ENCODE measurements at places on chromosomes 7 and 10. TPM values are rescaled to one million over a fixed set of nuclear protein-coding genes. Genes with fewer than 3 reads are reported as not detected.

GRCh38 chr7:114821030-114821900 is 100.6 kb upstream of the MDFIC start:
- no peak for DNase-seq

DNA sequence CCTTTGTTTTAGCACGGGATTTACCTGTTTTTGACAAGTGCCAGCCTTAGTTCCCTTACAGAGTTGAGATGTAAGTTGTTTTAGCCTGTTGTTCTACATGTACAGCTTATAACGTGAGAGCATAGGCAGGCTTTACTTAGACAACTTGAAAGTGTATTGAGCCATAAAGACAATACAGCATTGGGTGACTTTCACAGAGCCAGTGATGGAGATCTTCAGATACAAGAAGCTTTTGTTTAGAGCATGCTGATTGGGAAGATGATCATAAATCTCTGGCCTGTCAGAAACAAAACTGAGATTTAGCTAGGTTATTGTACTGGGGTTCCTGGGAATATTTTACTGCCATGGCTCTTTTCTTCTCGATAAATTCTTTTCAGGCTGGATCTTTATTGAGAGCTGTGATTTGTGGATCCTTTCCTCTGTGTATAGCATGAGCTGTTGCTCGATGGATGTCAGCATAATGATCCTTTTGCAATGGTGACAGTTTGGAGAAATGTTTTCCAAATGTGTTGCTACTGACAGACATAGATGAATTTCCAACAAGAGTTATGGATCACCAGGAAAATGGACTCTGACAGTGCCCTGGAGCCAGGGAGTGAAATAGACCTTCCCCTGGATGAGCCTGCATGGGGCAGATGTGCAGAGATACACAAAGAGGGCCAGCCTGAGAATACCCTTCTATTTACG is 30.2 kb downstream of the LHFPL3 start:
- no peak for DNase-seq

- DNase-seq = no peak
Measured at GRCh38 chr10:69646185-69647060, 16.4 kb downstream of the FAM241B start.

DNA sequence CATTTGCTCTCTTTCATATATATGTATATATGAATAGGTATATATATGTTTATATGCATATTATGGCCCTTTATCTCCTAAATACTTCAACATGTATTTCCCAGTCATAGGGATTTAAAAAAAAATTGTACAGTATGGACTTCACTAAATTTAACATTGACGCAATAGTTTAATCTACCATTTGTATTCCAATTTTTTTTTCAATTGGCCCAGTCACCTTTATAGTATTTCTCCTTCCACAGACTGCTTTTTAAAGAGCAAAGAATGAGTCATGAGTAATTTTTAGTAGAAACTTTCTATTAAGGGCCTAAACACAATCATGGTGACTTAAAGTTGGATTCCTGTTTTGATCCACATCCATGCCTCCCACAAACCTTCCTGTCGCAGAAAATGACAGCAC is 20.5 kb downstream of the CCSER2 start:
- no peak for DNase-seq

DNA sequence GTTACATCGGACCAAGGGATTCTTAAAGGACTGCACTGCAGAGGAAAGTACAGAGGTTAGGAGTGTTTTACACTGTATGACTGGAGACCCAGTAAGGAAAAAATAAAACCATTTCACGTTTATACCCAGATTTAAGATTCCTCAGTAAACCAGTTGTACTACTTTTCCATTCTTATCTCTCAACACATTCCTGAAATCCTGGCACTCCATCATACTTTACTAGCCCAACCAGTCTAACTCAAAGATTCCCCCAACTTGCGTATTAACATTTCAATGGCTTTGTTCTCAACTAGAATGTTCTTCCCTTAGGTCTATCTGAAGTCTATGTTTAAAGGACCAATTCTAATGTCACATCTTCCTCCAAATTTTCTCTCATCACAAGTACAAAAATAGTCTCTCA is 8.0 kb downstream of the CCDC186 start:
- DNase-seq = no peak

DNA sequence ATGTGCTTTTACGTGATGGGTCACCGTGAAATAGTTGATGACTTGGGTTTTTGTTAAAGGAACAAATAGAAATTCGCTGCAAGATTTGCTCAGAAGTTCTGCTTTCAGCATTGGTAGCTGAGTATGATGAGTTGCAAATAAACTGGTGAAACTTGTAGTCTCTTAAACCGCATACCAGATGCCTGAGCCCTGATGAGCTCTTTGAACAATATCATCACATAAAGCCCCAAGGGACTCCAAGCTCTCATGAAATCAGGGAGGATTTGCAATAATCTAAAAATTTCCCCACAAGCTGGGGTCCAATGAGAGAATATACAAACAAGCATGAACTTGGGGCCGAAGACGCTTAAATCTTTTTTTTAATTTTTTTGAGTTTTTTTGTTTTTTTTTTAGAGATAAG is 312.4 kb downstream of the CALN1 start:
- DNase-seq = no peak

DNA sequence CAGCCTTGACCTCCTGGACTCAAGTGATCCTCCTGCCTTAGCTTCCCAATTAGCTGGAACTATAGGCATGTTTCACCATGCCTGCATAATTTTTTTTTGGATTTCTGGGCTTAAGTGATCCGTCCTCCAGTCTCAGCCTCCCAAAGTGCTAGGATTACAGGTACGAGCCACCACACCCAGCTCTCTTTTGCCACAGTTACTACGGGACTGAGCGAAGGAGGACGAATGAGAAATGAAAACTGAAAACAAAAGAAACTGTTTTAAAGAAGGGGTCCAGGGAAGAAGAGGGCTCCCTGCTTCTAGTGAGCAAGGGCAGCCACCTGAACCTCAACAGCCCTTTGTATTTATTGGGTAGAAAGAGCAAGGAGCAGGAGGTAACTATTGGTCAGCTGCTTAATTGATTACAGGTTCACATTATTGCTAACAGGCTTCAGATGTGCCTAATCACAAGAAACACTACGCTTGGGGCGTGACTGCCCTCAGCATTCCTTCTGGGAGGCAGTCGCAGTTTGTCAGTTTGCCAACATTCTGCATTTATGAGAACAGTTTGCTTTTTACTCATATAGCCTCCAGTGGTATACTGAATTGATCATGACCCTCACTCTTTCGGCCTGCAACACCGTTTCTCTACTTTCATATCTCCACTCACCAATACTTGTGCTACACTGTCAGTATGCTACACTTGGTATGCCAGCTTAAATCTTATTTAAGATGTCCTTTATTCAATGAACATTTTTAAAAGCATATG is 676.8 kb downstream of the DNAJB9 start:
- DNase-seq = no peak

DNA sequence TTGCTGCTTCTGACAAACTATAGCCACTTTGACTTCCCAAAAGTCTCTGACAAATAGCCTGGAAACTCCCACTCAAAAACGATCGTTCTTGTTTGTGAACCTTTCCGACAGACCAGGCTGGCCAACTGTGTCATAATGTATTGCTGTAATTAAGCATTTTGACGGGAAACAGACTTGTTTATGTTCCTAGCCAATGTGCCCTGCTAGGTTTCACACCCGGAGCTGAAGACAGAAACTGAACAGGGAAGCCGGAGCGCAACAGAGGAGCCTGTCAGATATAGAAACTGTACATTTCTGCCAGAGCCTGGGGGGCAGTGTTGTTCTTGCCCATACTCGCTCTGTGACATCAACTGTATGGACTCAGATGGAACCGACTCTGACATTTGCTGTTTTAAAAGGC is 55.3 kb upstream of the C7orf33 start:
- no peak for DNase-seq

GRCh38 chr10:115665549-115665948 is 572.4 kb downstream of the ATRNL1 start:
- no peak for DNase-seq

GRCh38 chr7:16698200-16698905 is 52.4 kb downstream of the BZW2 start:
- no peak for DNase-seq

DNA sequence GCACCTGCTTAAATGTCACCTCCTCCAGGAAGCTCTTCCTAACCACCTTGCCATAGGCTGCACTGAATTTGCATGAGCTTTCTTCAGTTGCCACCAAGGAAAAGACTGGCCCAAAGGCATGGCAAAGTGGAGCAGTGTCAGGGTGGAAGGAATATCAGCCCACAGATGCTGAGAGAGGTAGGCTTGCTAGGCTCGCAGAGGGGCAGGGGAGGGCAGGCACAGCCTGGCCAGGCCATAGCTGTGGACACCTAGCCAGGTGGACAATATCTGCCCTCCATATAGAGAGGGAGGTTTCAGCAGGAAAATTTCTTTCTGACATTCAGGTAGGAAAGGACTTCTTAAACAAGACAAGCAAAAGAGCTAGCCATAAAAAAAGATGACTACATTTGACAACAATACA is 166.3 kb downstream of the GRID1 start:
- no peak for DNase-seq

GRCh38 chr7:148537435-148537834 is 53.1 kb upstream of the C7orf33 start:
- DNase-seq = no peak

GRCh38 chr10:89118091-89118490 is 89.0 kb downstream of the CH25H start:
- DNase-seq = no peak

DNA sequence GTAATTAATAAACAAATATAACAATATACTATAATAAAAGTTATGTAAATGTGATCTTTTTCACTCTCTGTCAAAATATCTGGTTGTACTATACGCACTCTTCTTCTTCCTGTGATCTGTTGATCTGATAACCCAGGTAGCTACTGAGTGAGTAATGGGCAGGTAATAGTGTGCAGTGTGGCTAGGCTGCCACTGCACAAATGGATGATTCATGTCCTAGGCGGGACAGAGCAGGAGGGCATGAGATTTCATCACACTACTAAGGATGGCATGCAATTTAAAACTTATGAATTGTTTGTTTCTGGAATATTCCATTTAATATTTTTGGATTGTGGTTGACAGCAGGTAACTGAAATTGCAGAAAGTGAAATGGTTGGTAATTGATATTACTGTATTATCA is 44.5 kb downstream of the TAS2R16 start:
- DNase-seq = no peak

- DNase-seq = no peak
Measured at GRCh38 chr7:45643630-45644029, 69.5 kb downstream of the ADCY1 start.

GRCh38 chr7:55576753-55577152 is 4.5 kb upstream of the VOPP1 start:
- DNase-seq = no peak

DNA sequence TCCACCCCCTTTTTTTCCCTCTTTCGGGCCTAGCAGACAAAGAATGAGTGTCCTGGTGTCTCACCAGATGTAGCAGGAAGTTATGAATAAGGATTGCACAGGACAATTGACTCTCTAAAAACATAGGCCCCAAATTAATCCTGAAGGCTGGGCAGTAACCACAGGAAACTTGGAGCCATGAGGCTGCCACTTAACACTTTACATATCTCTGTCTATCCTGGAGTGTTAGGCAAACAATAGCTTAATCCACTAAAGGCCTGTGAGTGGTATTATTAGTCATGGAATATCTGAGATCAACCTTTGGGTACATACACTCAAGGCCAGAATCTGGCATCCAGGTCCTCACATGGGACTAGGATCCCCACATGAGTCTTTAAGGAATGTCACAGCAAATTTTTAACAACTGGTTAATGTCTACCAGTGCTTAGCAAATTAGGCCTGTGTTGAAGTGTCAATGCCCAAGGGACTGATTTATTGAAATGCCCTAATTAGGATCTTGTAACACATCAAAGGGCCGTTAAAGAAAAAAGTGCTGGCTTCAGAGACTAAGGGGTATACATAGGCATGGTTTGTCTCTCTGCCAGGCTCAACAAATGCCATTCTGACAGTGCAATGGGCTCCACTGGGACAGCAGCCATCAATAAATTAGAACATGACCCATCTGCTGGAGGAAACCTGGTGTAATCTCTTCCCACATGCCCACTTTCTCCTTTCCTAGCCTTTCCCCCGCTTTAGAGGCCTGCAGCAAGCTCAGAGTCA is 196.7 kb upstream of the TBX20 start:
- DNase-seq = no peak

DNA sequence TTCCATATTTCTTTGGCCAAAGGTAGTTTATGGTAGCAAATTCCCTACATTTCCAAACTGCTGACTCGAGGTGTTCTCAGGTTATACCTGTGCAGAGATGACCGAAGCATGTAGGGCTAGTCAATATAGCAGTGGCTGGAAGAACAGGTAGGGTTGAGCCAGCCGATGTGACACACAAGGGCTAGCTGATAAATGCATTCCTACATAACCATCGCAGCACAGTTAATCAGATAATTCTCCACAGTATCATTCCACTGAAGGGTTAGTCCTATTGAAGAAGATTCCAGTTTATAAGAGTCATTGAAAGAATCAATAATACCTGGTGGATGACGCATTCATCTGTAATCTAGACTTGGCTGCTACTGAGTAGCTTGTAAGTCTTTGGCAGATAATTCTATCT is 220.0 kb downstream of the KIF20B start:
- no peak for DNase-seq

DNA sequence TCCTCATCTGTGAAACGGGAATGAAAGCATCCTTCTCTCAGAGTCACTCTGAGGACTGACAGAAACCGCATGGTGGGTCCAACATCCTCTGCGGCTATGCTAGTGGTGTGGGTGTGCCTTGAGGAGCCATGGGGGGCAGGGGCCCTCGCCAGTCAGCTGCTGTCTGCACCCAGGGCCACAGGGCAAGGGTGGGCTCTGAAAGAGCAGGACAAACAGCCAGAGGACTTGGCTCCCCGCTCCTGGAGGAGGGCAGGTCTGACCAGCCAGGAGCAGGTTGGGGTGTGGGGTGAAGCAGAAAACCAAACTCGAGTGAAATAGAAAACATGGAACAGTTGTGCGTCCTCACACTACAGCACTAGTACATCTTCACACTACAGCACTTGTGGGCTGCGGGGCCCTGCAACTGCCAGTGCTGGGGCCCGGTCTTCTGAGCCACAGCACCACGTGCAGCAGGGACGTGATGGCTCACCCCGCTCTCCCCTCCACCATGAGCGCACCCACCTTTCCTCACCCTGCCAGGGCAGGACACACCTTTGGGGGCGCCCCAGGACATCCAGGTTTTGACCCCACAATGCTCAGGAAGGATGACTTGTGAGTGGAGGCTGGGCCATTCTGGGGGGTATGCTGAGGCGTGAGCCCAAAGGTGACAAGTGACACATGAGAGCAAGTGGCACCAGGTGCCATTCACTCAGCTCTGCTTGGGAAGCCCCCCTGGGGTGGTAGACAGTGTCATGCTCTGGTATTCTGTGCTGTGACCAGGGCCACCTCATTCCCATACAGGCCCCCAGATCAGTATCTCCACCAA is 96.1 kb upstream of the RET start:
- DNase-seq = no peak

CCL24 gene
- not detected for polyA plus RNA-seq

CARD11 gene
- 44.5 TPM for polyA plus RNA-seq

SLC26A4 gene
- polyA plus RNA-seq = not detected

HABP2 gene
- polyA plus RNA-seq = not detected

KLF14 gene
- polyA plus RNA-seq = not detected

NPC1L1 gene
- polyA plus RNA-seq = not detected

EPHA1 gene
- polyA plus RNA-seq = 41.4 TPM

FLNC gene
- polyA plus RNA-seq = not detected

SPDYE6 gene
- polyA plus RNA-seq = 0.25 TPM

TMEM130 gene
- not detected for polyA plus RNA-seq

GNAT3 gene
- not detected for polyA plus RNA-seq

KIAA1549 gene
- polyA plus RNA-seq = not detected

ZPBP gene
- not detected for polyA plus RNA-seq

PNLIPRP1 gene
- polyA plus RNA-seq = not detected

CC2D2B gene
- polyA plus RNA-seq = not detected

Measured in naive thymus-derived CD4-positive, alpha-beta T cell (primary cell).